ENCODE measurements at places on chromosomes 5 and 9.

- peak; percentile 81 for DNase-seq
Measured at GRCh38 chr5:149790276-149790675, 60.2 kb downstream of the PPARGC1B start.

- no peak for DNase-seq
Measured at GRCh38 chr9:118786877-118787276, 582.4 kb downstream of the BRINP1 start.

- no peak for DNase-seq
Measured at GRCh38 chr5:176817369-176817840, 7.0 kb downstream of the UNC5A start.

- DNase-seq: no peak
Measured at GRCh38 chr9:83384214-83384613, 154.0 kb downstream of the FRMD3 start.

DNA sequence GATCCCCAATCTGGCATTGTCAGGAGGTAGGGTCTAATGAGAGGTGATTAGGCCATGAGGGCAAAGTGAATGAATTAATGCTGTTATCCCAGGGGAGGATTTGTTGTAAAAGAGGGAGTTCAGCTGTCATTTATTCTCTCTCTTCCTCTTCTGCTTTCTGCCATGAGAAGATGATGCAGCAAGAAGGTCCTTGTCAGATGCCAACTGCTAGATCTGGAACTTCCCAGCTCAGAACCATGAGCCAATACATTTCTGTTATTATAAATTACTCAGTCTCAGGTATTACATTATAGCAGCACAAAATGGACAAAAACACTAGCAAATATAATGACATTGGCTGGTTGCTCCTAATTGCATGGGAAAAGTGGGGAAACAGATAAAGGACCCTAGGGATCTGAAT lies 15.6 kb upstream of the BICD2 start:
- DNase-seq: no peak

GRCh38 chr9:124471761-124472160 lies 21.5 kb downstream of the ADGRD2 start:
- DNase-seq: no peak
